Stimulated activated CD4-positive, alpha-beta T cell treated with anti-CD3 and anti-CD28 coated beads, Interleukin-4, amount 100 ng/mL, for 4 hours (primary cell): ENCODE measurements at places on chromosomes 5 and 9.

DNA sequence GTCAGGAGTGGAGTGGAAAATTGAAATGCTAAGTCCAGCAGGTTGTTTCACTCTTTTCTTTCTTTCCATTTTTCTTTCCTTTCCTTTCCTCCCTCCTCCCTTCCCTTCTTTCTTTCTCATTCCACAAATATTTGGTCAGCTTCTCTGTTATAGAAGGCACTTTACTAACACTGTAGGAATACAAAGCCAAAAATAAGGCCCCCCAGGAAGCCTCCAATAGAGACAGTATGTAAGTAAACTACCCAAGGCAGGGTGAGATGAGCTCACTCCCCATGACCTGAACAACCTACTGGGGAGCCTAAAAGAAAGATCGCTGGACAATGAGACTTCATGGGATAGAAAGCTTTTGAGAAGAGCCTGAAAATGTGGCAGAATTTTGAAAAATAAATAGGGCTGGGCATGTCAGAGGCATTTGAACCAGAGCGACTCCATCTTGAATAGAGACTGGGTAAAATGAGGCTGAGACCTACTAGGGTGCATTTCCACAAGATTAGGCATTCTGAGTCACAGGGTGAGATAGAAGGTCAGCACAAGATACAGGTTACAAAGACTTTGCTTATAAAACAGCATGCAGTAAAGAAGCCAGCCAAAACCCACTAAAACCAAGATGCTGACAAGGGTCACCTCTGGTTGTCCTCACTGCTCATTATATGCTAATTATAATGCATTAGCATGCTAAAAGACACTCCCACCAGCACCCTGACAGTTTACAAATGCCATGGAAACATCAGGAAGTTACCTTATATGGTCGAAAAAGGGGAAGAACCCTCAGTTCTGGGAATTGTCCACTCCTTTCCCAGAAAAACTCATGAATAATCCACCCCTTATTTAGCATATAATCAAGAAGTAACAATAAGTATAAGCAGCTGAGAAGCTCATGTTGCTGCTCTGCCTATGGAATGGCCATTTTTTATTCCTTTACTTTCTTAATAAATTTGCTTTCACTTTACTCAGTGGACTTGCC lies 158.9 kb upstream of the EGFLAM start:
- DNase-seq, result no peak

DNA sequence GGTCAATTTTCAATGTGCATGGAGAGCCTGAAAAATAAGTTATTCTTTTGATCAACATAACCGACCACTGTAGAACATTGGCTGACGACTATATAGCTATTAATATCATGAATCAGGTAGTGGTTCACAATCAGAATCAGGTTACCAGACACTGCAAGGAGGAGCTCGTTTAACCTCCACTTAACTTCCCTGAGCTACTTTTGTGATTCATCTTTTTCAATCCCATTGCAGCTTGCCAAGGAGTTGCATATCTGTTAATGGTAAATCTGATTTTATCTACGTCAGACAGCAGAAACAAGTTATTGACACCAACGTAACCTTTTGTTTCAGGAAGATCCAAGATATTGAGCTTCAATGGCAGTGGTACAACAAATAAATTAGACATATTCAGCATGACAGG lies 2263.8 kb upstream of the ACO1 start:
- no peak for DNase-seq

DNA sequence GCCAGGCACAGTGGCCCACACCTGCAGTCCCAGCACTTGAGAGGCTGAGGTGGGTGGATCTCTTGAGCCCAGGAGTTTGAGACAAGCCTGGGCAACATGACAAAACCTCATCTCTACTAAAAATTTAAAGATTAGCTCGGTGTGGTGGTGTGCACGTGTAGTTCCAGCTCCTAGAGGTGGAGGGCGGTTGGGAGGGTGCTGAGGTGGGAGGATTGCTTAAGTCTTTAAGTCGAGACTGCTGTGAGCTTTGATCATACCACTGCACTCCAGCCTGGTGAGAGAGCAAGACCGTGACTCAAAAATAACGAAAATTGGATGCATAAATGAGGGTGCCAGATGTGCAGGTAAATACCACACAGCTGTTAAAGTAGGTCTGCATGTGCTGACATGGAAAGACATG lies 39.3 kb upstream of the TDRD7 start:
- DNase-seq, result no peak

DNA sequence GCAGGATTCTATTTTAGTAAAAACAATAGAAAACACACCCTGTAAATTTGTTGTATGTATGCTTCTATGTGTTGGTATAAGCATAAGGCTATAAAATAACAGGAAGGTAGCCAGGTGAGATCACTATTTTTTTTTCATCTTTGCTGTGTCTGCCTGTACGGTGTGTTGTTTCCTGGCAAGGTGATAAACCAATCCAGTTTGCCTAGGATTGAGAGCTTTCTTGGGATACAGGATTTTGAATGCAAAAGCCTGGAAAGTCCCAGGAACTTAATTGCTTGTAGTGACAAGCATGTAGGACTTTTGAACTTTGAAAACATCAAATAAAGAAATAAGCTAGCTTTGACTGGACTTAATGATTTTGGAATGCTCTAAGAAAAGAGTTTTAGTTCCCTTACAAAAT lies 83.3 kb upstream of the RORB start:
- no peak for DNase-seq

GRCh38 chr9:113668061-113668460 lies 204.5 kb downstream of the RGS3 start:
- no peak for DNase-seq

GRCh38 chr9:708551-709432 lies 132.7 kb upstream of the DMRT1 start:
- DNase-seq, result no peak

GRCh38 chr9:32011049-32011448 lies 373.4 kb upstream of the ACO1 start:
- no peak for DNase-seq

DNA sequence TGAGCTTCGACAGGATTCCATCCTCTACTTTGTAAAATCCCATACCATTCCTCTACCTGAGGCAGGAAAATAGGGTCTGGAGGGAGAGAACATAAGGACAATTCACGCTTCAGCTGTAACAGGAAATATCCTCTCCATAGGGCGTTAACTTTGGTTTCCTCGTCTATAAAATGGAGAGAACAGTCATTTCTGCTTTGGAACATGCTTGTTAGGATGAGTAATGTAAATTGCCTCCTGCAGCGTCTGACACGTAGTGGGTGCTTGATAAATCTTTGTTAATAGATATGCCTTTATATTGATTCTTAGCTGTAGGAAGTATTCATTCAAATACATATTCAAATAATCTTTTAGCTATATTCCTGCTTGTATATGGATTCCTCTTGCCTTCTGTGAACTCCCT lies 711 bp upstream of the SUB1 start:
- DNase-seq, result no peak

DNA sequence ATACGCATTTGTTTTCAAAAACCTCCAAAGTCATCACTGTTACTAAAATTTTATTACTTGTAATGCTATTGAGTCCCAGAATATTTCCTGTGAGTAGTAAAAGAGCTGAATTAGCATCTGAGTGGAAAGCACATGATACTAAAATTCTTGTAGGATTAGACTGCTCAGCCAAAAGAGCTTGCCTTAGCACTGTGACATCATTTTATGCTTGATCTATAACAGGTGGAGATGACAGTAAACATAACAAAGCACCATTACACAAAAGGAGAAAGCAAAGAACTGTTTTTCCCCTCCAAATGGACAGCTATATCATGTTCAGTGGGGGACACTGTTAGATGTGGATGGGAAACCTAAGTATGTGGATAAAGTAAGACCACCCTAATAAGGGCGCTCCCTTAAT lies 5.8 kb upstream of the JAK2 start:
- DNase-seq, result no peak

DNA sequence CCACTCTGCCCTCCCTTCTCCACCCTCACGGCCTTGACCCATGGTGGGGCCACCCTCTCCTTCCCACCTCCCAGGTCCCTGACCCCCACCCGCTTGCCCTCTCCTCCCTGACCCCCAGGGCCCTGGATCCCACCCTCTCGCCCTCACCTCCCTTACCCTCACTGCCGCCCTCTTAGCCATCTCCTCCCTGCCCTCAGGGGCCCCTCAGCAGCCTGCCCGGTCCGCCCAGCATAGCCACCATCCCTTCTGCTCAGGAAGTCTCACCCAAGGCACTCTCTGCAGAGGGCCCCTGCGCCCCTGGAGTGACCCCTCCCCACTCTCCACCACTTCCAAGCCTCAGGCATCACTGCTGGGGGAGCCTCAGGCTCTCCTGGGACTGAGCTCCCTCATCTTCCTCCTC lies 66.3 kb downstream of the MRPL36 start:
- DNase-seq, result no peak

- no peak for DNase-seq
Measured at GRCh38 chr5:139046551-139046950, 151.6 kb downstream of the SIL1 start.

- DNase-seq, result no peak
Measured at GRCh38 chr5:151862811-151863472, 61.7 kb downstream of the GLRA1 start.

- DNase-seq, result no peak
Measured at GRCh38 chr5:76358-77169, 15.4 kb upstream of the PLEKHG4B start.
